Activated T-cell treated with anti-CD3 and anti-CD28 coated beads for 48 hours (primary cell): ENCODE measurements at places on chromosomes 3 and 15.
A peak's percentile ranks its signal among the peaks of the same experiment; 100 is the strongest.

DNA sequence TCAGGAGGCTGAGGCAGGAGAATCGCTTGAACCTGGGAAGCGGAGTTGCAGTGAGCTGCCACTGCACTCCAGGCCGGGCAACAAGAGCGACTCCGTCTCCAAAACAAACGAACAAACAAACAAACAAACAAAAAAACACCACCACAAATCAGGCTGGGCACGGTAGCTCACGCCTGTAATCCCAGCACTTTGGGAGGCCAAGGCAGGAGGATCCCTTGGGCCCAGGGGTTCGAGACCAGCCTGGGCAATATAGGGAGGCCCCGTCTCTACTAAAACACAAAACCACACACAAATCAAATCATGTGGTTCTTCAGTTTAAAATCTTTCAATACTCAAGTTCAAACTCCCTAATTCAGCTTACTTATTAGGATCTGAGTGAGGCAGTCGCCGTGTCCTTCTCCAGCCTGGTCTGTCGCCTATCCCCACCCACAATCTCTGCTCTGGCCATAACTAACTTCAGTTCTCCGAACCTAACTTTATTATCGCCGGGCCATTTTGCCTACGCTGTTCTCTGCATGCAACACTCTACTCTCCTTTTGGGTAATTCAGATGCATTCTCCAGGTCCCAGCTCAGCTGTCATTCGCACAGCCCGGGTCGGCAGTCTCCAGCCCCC, 660 bp upstream of the RTF1 start:
- DNase-seq, result no peak

DNA sequence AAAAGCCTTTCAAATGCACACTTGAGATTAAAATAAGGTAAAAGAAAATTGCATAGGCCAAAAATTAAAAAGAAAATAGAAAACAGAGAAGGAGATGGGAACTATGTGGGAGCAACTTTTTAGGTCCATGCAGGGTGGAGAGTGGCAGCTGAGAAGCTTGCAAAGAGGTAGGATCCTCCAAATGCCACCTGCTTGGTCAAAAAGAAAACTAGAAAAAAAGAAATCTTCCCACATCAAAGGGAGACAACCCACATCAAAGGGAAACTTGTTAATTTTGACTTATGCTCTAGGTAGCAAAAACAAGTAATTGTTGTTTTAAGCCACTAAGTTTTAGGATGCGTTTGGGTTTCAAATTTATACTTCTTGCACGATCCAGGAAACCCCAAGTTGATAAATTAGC, 342.9 kb downstream of the IL20RB start:
- no peak for DNase-seq

GRCh38 chr3:109548192-109548938, 211.0 kb upstream of the DPPA4 start:
- DNase-seq, result no peak

DNA sequence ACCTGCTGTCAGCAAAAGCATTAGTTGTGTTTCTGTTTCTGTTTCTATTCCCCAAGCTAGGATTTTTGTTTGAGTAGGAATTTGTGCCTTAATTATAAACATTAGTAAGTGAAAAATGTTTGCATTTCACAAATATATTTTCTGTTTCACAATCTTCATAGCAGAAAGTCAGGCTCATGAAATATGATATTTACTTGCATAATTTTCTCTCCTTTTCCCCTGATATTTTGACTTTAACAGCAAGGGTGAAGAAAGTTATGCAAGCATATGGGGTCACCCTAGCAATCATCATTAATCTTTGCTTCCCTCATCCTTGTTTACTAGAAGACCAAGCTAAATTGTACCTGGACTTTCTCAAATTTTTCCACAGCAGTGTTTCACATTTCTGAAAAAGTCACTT, 140.3 kb upstream of the SEMA6D start:
- no peak for DNase-seq

GRCh38 chr3:191809326-191809949, 348.5 kb downstream of the PYDC2 start:
- no peak for DNase-seq

DNA sequence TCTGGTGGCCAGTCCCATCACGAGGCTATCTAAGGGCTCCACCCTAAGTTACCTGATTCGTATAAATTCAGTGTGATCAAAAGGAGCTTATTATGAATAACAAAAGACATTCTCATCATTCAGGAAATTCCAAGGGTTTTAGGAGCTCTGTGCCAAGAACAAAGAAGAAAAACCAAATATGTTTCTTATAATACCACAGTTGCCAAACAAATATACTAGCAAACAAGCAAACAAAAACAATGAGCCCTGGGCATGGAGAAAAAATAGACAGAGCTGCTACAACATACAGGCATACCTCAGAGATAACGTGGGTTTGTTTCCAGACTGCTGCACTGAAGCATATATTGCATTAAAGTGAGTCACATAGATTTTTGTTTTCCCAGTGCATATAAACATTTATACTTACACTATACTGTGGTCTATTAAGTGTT, 20.2 kb upstream of the CFAP161 start:
- no peak for DNase-seq

- DNase-seq, result no peak
Measured at GRCh38 chr15:72169236-72169920, 28.2 kb downstream of the GRAMD2A start.

GRCh38 chr3:14797731-14798130, 21.0 kb upstream of the FGD5 start:
- no peak for DNase-seq

- peak; percentile 53 for DNase-seq
Measured at GRCh38 chr3:42683875-42684598, 1.3 kb upstream of the KLHL40 start.
